ENCODE measurements at places on chromosomes 5 and 9. TPM values are rescaled to one million over a fixed set of nuclear protein-coding genes. Genes with fewer than 3 reads are reported as not detected.

- DNase-seq, result no peak
These were observed 113.9 kb downstream of the TAF11L14 start for GRCh38 chr5:17748201-17748600.

- no peak for DNase-seq
These were observed 79.1 kb upstream of the LMX1B start for GRCh38 chr9:126534431-126535186.

The CERCAM gene
- polyA plus RNA-seq, result 51.2 TPM

DNA sequence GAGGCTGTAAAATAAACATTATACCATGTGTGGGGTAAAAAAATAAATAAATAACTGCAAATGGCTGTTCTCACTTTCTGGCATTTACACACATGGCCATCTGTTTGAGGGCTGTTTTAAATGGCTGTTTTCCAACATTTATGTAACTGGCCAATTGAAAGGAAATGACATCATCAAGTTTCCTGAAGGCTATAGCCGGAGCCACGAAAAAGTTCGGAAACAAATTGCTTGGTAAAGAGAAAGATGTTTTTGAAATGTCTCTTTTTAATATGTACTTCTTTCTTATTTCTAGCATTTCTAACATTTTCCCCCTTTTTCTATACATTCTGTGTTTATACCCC, 95.4 kb upstream of the DAB2 start:
- no peak for DNase-seq

DNA sequence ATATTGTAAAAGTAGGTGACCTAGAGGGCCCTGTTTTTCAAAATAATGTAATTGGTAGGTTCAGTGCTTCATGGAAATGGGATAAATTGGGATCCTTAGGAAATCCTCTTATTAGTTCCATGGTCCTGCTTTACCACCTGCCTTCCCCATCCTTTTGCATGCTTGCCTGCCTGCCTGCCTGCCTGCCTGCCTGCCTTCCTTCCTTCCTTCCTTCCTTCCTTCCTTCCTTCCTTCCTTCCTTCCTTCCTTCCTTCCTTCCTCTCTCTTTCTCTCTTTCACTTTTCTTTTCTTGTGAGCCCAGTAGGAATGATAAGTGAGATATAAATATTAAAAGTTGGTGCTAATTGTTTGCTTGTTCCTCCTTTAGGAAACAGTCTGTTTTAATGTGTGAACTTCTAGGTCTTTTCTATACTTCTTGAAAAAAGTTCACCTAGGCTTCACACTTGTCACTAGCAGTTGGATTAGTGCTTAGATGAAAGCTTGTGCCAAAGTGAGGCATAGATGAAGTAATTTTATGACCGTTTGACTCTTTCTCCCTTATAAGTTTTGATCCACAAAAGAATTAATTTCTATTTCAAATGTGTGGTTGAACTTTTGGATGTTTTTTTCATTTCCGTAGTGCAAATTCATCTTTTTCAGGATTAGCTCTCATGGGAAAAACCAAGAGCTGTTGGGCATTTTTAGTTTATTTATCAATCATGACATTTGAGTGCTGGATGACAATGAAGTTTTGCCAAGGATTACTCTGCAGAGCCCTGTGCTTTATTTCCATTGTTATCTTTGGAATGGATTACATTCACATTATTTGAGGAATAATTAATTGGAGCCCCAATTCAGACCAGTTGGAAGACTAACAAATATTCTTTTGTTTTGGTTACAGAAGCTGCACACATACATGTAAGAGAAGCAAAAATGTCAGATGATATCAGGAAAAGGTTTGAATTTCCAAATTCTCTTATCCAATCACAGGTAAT, 30.7 kb downstream of the FOCAD start:
- no peak for DNase-seq

GRCh38 chr9:87644659-87645058, 81.3 kb upstream of the CTSL start:
- no peak for DNase-seq

- DNase-seq, result no peak
These were observed 65.5 kb upstream of the SPTLC1 start for GRCh38 chr9:92180669-92181181.

DNA sequence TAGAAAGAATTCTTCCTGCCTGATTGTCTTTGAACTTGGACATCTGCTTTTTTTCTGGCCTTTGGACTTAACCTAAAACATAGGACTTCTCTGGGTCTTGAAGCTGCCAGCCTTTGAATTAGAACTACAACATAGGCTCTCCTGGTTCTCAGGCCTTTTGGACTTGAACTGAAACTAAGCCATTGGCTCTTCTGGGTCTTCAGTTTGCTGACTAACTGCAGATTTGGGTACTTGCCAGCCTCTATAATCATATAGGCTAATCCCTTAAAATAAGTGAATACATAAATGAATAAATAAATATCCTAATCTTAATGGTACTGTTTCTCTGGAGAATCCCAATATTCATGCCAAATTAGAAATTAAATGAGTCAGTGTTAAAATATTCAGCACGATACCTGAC, 473.4 kb upstream of the PAPPA start:
- DNase-seq, result no peak

DNA sequence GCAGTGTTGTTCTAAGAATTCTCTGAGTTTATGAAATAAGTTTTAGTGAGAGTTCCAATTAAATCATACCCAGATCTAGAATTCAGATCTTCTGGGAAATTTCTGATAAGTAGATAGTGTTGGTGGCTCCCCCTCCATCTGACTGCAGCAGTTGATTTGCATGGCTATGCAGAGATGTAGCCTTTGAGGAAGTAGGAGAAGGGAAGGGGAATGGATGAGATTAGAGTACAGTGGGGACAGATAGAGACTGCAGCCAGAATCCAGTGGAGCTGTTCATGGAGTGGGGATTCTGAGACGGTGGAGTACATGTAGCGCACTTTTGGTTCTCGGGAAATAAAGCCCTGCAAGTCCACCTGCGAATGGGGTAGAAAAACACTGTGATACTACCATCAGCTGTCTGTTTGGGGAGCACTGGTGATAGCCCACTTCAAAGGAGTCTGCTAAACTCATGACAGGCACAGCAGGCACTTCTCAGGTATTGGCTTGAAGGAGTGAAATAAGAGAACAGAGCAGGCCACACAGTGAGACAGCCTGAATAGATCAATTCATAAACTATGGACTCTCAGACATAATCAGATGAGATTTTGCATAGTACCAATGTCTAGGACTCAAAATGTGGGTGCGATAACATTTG, 96.8 kb downstream of the ALDH1A1 start:
- no peak for DNase-seq

- DNase-seq, result no peak
These were observed 72.0 kb downstream of the ZNF474 start for GRCh38 chr5:122201365-122201764.

DNA sequence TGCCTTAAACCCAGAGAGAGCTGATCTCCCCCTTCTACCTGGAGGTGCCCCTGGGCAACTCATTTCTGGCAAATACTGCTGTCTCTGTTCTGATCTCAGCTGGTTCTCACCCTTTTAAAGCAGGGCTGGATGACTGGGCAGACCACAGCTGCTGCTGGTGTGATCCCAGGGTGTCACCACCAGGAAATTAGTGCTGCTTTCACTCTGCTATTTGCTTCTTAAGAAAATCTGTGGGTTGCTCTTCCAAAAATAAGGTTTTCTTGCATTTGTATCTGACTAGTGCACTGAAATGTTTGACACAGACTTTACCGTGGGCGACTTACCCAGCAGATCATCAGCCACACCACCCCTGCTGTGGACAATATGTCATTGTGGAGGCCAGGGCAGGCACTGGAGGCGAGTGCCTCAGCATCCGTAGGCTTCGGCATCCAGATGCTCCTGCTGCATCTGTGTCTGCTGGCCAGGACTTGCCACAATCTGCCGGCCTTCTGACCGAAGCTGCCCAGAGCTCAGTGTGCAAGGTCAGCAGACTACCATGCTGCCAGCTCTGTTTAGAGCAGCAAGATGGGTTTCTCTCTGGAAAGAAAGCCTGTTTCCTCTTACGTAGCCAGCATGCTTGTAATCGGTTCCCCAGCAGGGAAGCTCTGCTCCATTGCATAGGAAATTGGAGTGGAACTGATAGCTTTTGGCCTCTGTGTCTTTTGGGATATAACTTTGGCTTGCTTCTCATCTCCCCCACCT, 13.6 kb downstream of the ARHGAP26 start:
- DNase-seq, result no peak

The CANX gene
- 468 TPM for polyA plus RNA-seq
